ENCODE measurements at places on chromosomes 1 and 21. TPM values are rescaled to one million over a fixed set of nuclear protein-coding genes. Genes with fewer than 3 reads are reported as not detected.

Gene KIAA1614
- total RNA-seq: 5.4 TPM

GRCh38 chr1:159755451-159756007, 25.2 kb upstream of the DUSP23 start:
- no peak for DNase-seq

- DNase-seq: no peak
Measured at GRCh38 chr1:101526813-101527212, 290.0 kb downstream of the S1PR1 start.

- DNase-seq: no peak
Measured at GRCh38 chr1:186231861-186232436, 143.1 kb downstream of the TPR start.

GRCh38 chr1:205255941-205256780, 28.4 kb downstream of the TMCC2 start:
- DNase-seq: peak; percentile 91

DNA sequence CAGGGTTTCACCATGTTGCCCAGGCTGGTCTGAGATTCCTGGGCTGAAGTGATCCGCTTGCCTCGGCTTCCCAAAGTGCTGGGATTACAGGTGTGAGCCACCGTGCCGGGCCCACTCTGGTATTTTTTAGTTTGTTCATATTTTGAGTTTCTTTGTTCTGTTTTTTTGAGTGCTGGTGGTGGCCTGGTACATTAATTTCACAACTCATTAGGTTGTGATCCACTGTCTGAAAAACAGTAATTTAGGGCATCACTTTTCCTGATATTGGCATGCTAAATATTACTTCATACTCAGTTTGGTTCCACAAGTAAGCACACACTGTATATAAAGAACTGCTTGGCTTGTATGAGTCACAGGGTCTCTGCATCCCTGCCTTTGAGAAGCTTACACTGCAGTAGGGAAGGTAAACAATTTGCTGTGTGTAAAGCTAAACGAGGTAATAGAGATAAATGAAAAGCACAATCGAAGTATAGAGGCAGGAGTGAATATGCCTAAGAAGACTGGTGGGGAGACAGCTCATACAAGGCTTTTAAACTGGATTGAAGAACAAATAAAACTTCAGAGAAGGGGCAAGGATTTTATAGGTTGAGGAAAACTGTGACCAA, 7.7 kb downstream of the SNX27 start:
- DNase-seq: no peak

Gene NUP210L
- not detected for total RNA-seq

DNA sequence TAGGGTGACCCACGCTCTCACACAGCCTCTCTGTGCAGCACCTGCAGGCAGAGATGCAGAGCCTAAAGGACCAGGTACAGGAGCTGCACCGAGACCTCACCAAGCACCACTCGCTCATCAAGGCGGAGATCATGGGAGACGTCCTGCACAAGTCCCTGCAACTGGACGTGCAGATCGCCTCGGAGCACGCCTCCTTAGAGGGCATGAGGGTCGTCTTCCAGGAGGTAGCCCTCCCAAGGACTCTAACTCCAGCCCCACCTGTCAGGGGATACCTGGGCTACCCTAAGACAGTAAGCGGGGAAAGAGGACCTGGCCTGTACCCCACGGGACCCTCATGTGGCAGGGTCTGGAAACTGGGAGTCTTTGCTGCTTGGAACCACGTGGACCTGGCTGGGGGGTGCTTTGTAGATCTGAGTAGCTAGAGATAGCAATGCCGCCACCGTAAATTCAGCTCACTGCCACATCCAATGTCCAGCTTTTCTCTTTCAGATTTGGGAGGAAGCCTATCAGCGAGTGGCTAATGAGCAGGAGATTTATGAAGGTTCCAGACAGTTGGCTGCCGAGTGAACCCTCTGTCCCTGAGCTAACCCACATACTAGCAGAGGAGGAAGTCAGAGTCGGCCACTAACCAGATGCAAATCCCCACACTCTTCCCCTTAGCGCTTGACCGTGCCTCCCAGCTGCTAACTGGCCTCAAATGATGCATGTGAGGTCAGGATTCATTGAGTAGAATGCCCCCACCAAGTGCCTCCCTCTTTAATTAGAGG, 6.5 kb downstream of the RNF207 start:
- DNase-seq: no peak

DNA sequence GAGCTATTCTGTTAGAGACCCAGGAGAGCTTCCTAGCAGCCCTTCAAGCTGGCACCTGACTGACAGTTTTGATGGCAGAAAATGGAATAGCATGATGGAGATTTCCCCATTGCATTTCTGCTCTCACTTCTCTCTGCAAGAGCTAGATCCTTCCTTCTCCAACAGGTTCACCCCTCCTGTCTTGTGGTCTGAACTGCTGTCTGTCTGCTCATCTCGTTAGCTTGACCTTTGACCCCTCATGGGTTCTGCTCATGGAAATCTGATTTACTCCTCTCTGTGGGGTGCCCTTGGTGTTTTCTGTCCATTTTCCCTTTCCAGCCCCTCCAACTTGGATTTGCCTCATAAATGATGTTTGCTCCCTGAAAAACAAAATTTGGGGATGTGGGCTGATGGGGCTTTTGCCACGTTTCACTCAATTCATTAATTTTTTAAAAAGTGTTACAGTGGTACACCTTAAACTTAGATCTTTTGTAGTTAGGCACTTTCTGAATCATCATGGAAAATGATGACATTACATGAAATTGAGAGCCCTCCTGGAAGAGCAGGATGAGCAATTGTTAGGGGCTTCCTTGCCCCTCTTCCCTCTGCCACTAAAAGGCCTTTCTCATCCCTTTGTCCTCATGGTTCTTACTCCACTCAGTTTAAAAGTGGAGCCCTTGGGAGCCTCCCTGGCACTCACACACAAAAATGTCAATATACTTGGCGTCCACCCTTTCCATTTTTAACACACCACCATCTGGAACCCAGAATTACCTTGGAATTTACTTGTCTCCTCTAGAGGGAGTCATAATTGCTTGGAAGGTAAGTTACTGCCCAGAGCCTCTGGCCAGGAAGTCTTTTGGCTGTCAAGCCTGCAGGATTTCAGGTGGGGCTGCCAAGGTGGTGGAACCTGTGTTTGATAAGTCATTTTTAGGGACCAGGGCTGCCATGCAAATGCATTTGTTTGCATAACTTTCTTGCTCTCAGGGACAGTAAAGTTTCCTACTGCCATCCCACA, 31.9 kb upstream of the IL19 start:
- DNase-seq: no peak

GRCh38 chr21:22743085-22743484, 1744.9 kb downstream of the NCAM2 start:
- DNase-seq: no peak

- no peak for DNase-seq
Measured at GRCh38 chr1:23249787-23250454, 32.6 kb upstream of the HTR1D start.

DNA sequence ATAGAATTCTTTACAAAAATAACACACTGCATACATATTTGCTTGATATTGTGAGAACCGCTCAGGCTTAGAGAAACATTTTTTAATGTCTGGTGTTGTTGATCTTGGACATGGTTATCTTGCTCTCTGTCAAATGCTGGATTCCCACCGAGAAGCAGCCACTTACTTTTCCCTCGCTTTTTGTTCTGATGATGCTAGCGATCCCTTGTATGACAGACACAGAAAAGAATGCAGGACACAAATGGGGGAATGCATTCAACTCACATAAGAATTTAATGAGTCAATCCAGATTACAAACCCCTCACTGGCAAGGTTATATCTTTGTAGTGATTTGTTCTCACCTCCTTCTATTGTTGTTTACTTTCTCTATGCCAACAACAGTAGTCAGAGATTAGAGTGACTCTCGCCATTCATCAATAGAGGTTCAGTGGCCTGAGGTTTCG, 76.8 kb upstream of the AKT3 start:
- DNase-seq: no peak

DNA sequence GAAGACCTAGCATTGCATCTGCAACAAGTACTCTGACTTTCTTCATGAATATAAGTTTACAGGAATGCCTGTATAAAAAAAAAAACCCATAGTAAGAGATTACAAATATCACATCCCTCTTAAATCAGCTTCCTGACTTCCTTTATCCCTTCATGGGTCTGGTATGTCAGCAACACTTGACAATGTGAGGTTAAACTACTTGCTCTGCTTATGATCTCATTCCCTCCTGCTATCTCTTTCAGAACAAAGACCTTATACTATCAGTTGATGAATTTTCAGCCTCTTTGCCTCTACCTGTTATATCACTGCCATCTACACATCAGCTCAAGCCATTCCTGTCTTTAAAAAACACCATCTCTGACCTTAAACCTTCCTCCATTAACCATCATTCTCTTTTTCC, 130.9 kb upstream of the SAMSN1 start:
- DNase-seq: no peak

Measured in heart right ventricle (tissue), 16 donors.